ENCODE measurements at places on chromosomes 4 and X.

GRCh38 chr4:92305148-92305877, 1.5 kb downstream of the GRID2 start:
- H3K27ac ChIP-seq: peak overlapping the region; percentile 53
- H3K36me3 ChIP-seq: no peaks in the 10 kb centered on the region
- peaks cover 24% of the 10 kb centered on the region for H3K27me3 ChIP-seq

DNA sequence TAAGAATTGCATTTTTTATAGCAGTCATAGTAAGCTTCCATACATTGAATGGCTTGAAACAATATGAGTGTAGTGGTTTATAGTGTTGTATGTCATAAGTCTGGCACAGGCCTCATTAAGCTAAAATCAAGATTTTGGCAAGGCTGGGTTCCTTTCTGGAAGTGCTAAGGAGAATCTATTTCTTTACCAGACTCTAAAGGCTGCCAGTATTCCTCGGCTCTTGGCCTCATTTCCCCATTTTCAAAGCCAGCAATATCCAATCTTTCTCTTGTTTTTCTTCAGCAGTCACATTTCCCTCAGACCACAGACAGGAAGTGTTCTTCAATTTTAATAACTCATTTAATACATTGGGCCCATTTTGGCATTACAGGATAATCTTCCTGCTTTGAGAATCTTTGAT, 1155.5 kb upstream of the PABPC4L start:
- H3K36me3 ChIP-seq: no peaks in the 10 kb centered on the region
- DNase-seq: no peak
- H3K27ac ChIP-seq: no peak overlapping the region
- H3K4me1 ChIP-seq: no peaks in the 10 kb centered on the region
- no peaks in the 10 kb centered on the region for H3K27me3 ChIP-seq

DNA sequence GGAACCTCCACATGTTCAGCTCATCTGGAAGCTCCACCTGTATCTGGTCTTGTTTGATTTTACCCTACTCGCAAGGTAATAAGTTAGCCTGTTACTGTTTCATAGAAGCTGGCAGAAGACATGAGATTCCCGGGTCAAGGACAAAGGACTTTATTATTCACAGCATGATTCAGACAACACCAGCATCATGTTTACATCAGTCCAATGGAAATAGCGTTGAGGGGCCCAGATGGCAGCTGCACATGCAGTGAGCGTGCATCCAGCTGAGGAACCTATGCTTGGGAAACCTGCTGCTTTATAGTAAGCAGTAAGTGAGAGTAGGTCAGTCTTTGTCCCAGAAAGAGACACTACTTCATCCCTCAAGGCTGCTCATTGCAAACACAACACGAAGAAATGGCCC, 19.8 kb downstream of the TSPAN5 start:
- H3K36me3 ChIP-seq: no peaks in the 10 kb centered on the region
- no peak overlapping the region for H3K4me3 ChIP-seq
- H3K27ac ChIP-seq: no peak overlapping the region
- no peaks in the 10 kb centered on the region for H3K27me3 ChIP-seq
- DNase-seq: no peak

- no peaks in the 10 kb centered on the region for H3K27me3 ChIP-seq
- H3K4me1 ChIP-seq: no peaks in the 10 kb centered on the region
- no peak overlapping the region for H3K27ac ChIP-seq
- no peak for DNase-seq
- H3K36me3 ChIP-seq: no peaks in the 10 kb centered on the region
Measured at GRCh38 chrX:102849396-102849795, 87.7 kb upstream of the RAB40AL start.

DNA sequence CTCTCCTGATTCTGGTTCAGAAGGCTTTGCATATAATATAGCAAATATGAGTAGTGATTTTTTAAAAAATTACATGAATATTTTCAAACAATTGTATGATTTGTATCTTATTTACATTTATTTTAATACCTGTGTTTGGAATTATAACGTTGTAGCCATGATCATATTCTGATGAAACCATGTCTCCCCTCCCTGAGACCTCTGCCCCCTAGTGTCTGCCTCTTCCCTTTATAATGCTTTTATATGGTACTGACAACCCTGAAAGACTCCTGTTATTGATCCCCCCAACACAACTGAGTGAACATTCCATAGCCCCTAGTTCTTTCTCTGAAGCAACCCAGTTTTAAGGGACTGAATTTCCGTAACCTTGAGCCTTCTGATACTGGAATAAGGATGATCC, 187.4 kb downstream of the SOX3 start:
- DNase-seq: no peak
- H3K4me3 ChIP-seq: no peak overlapping the region
- H3K27me3 ChIP-seq: peaks cover 3% of the 10 kb centered on the region
- no peaks in the 10 kb centered on the region for H3K4me1 ChIP-seq
- no peak overlapping the region for H3K27ac ChIP-seq

DNA sequence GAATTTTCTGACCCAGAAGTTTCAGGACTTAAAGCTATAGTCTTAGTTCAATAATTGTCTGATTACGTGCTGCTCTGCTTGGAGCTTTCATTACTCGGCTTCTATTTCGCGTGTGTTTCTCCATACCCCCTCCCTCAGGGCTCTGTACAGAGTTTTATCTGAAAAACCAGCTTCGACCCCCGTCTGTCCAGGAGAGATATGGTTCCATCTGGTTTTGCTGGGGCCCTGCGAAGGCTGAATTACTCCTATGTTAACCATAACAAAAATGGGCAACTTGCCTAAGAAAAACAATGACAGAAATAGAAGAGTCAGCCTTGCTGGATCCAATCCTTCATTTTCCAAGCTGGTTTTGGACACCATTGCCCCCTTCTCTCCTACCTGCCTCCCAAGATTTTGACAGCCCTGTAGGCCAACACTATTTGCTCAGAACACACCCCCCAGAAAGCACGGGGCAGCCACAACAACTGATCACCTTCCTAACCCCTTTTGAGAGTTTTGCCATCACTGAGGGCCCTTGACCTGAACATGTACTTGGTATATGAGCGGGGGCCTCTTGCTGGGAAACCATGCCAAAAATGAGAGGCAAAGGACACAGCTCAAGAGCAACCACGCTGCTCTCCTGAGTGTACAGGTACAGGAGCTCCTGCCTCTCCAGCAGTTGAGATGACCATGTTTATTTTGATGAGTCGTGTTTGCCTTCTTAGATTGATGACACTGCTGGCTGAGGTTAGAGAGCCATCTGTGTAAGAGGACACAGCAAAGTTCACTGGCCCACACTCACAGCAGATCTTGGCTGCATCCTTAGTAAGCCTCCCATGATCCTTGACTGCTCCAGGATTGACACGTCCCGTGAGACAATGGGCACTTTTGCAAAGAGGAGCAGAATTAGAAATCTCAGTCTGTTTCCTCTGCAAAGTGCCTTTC, 36.2 kb upstream of the ATP6AP2 start:
- no peak overlapping the region for H3K27ac ChIP-seq
- no peaks in the 10 kb centered on the region for H3K36me3 ChIP-seq
- no peak for DNase-seq
- peaks cover 8% of the 10 kb centered on the region for H3K27me3 ChIP-seq

DNA sequence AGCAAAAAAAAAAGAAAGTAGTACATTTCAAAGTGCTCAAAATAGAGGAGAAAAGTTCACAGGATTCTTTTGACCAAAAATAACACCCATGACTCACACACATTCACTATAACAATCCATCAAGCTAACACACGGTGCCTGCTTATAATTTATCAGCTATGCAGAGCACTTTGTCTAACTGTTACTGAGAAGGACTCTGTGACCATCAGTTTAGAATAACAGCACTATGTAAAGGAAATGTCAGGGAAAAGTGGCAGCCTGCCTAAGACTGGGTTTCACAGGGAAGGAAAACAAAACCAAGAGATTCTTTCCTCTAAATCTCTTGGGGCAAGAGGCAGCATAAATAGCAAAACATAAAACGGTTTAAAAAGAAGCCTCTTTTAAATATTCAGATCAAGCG, 54.8 kb downstream of the CCDC149 start:
- no peaks in the 10 kb centered on the region for H3K36me3 ChIP-seq
- no peak overlapping the region for H3K4me3 ChIP-seq
- no peak for DNase-seq
- peaks cover 5% of the 10 kb centered on the region for H3K4me1 ChIP-seq

DNA sequence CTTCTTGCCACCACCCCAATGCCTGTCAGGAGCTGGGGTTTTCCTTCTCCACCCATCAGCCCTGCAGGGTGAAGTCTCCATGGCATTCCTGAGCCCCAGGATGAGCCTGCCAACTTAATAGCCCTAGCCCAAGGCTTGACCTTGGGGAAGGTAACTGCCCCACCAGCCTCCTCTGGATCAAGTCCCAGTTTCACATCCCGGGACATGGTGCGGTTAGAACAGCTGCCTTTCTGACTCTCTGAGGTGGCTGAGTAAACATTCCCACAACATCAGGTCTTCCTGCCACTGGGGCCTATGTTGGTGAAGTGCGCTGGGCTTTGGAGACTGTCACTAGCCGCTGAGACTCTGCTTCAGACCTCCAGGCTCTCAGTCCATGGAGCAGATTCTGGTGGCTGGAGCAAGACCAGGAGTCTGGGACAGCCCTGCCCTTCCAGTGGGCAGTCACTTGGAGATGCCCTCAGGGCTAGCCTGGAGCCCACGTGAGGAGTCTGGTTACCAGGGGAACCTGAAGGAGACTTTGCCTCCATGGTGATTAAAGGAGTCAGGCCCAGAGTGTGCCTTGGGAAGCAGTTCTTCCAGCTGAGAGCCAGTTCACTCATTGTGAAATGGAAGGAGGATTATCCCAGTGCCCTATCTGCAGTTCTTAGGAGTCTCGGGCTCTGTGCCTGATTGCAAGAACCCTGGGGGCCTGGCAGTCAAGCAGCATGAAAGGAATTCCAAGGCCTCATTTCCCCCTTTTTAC, 56.8 kb downstream of the SMIM20 start:
- no peaks in the 10 kb centered on the region for H3K4me1 ChIP-seq
- no peaks in the 10 kb centered on the region for H3K36me3 ChIP-seq
- H3K27ac ChIP-seq: peak overlapping the region; percentile 37
- DNase-seq: no peak
- H3K27me3 ChIP-seq: no peaks in the 10 kb centered on the region
- H3K4me3 ChIP-seq: no peak overlapping the region

GRCh38 chr4:123507376-123507775, 110.8 kb downstream of the SPRY1 start:
- peaks cover 6% of the 10 kb centered on the region for H3K4me1 ChIP-seq
- no peak overlapping the region for H3K4me3 ChIP-seq
- no peaks in the 10 kb centered on the region for H3K27me3 ChIP-seq
- DNase-seq: no peak

Measured in adrenal gland (tissue), 19 donors.